ENCODE measurements at places on chromosomes 2 and 18.

- DNase-seq: no peak
These were observed 65.3 kb downstream of the TPO start for GRCh38 chr2:1478311-1479305.

GRCh38 chr2:235066895-235067294 is 115.1 kb downstream of the SH3BP4 start:
- DNase-seq: no peak

- no peak for DNase-seq
These were observed 229.1 kb downstream of the RTP5 start for GRCh38 chr2:242098445-242099128.

DNA sequence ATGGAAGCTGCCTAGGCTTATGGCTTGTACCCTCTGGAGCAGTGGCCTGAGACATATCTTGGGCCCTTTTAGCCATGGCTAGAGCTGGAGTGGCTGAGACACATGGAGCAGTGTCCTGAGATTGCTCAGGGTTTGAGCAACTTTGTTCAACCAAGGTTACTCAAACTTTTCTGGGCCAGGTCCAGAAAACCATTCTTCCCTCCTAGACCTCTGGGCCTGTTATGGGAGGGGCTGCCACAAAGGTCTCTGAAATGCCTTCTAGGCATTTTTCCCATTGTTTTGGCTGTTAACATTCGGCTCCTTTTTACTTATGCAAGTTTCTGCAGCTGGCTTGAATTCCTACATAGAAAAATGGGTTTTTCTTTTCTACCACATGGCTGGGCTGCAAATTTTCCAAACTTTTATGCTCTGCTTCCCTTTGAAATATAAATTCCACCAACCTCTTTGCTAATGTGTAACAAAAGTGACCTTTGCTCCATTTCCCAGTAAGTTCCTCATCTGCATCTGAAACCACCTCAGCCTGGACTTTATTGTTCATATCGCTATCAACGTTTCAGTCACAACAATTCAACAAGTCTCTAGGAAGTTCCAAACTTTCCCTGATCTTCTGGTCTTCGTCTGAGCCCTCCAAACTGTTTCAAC is 84.9 kb upstream of the MAP4K3 start:
- DNase-seq: no peak

DNA sequence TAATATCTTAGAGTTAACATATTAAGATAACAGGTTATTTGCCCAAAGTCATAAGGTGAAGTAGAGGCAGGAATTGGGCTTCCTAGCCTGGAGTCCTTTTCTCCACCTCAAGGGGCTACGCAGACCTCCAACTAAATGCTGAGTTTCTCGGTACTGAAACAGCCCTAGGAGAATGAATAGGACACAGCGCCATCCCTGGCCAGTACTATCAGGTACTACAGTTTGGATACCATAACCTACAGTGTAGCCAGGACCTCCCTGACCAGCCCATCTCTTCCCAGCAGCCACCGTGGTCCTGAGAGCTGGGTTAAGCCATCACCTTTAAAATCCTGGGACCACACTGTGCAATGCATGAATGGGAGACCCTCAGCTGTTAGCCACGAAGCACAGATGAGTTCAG is 15.7 kb downstream of the CASP8 start:
- no peak for DNase-seq

GRCh38 chr2:232300894-232301387 is 77.6 kb upstream of the ALPP start:
- no peak for DNase-seq

- no peak for DNase-seq
These were observed 139.3 kb downstream of the ASXL3 start for GRCh38 chr18:33717339-33717738.

GRCh38 chr2:18910843-18911242 is 321.5 kb upstream of the NT5C1B start:
- DNase-seq: no peak

DNA sequence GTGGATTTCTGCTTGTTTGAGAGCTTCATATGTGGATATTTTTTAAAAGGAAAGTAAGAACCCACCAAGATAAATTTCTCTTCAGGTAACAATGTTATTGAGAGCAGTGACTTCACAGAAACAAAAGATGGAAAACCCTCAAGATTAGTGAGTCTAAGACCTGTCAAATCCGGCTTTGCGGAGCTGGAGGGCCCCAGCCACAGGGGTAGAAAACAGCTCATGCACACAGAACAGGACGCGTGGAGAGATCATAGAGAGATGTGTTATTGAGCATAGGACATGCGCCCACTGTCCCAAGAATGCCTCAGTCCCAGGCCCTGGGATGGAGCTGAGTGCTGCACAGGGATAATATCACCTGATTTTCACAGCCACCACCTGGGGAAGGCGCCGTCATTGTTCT is 21.3 kb downstream of the EDAR start:
- no peak for DNase-seq

- DNase-seq: no peak
These were observed 56.9 kb upstream of the SMAD7 start for GRCh38 chr18:49007663-49008062.

GRCh38 chr2:236252602-236253001 is 11.6 kb downstream of the ASB18 start:
- DNase-seq: no peak

- DNase-seq: no peak
These were observed 7.5 kb downstream of the TRABD2A start for GRCh38 chr2:84873350-84873749.

DNA sequence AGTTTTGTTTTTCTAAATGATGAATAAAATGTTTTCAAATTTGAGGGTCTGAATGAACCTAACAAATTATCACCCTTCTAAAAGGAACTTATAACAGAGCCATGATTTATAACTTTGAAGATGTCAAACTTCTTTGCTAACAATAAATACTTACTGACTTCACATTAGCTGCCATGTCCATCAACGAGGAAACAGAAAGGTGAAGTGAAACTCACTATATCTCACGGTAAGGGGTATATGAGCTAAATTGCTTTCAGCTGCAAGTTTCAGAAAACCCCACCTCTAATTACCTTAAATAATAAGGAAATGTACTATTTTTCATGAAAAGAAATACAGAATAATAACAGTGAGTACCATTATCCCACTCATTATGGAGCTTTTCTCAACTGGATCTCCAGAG is 350.8 kb upstream of the NT5C1B start:
- DNase-seq: no peak

DNA sequence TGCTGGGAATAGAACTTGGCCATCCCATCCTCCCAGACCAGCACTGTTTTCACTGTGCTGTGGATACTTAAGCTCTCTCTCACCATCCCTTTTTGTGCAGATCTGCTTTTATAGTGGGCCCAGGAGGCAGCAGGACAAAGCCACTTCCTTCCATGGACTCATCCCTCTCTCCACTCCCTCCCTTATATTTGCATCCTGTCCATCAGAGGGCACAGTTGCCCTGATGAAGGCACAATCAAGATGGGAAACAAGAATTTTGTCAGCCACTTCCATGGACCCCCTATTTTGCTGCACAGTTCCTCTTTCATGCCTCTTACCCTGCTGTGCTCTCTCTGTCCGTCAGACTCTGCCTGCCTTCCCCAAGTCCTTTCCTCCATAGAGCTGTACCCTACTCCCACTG is 338.7 kb downstream of the HRH4 start:
- DNase-seq: no peak

GRCh38 chr18:54794823-54795222 is 33.5 kb upstream of the RAB27B start:
- DNase-seq: no peak

DNA sequence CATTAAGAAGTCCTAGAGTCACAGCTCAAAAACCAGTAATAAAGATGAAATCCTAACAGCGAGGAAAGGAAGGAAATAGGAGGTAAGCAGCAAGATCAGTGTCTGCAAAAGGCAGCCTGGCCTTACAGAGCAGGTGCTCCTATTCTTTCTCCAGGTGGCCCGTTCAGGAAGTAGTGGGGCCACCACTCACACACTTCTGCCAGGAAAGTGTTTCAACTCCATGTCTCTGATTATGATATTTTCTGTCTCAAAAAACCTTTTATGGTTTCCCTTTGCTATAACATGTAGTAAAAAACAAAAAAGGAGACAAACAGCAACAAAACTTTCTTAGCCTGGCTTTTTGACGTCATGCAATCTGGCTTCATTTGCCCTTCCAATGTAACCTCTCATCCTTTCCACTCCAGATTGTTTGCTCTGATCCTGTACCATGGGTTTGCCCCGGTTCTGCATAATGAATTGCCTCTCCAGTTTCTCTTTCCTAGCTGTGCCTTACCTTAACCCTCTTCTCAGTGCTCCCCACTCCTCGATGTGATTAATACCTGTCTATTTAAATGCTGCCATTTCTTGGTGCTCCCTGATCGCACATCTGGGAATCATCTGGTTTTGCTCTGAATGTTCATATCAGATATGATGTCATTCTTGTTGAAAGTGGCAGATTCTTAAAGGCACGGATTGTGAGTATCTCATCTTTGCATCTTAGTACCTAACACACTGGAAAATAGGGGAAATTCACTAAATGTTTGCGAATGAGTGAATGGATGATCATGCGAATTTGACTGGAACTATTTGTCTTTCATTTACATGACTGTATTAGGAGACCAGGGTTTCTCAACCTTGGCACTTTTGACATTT is 50.6 kb upstream of the PTPRM start:
- no peak for DNase-seq

- DNase-seq: no peak
These were observed 61.6 kb upstream of the NOSTRIN start for GRCh38 chr2:168740788-168741187.

DNA sequence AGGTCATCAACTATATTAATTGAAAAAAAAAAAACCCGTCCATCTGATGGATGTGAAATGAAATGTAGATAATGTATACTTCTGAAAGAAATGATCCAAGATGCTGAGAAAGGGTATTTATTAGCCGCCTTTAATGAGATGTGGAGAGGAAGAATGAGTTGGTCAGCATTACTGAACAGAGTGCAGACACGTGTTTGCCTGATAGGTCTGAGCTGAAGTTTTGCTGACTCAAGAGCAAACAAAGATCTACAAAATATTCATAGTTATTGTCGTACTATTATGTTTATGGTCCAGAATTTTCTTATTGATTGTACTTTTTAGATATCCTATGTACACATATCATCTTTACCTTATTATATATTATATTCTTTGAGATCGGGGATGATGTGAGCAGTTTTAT is 235.3 kb downstream of the RDH14 start:
- DNase-seq: no peak

DNA sequence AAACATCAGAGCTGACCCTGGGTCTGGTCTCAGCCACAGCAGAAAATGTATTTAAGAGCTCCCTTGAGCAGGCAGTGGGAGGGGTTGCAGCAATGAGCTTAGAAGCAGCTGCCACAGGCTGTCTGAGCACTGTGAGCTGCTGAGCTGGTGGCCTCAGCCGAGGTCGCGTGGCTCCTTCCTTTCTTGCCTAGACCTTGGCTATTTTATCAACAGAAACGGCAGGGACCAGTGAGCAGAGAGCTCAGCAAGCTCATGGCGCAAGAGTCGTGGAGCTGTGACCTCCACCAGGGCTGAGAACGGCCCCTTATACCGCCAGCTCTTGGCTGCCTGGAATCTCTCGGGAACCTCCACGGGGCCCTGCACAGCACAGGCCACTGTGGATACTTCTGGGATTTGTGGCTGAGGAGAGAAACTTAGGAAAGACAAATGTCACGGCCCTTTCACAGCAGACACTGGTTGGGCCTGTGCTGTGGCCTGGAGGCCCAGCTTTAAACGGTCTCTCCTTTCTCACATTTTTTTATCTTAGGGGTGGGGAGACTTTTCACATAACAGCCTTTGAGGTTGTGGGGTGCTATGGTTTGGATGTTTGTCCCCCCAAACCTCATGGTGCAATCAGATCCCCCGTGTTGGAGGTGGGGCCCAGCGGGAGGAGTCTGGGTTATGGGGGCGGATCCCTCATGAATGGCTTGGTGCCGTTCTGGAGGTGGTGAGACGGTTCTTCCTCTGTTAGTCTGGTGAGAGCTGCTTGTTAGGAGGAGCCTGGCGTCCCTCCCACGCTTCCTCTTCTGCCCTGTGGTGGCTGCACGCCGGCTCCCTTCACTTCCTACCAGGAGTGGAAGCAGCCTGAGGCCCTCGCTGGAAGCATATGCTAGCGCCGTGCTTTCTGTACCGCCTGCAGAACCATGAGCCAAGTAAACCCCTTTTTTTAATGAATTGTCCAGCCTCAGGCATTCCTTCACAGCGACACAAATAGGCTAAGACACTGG is 1.7 kb downstream of the ALLC start:
- no peak for DNase-seq

GRCh38 chr2:212109217-212109616 is 429.4 kb downstream of the ERBB4 start:
- no peak for DNase-seq

- no peak for DNase-seq
These were observed 345.7 kb downstream of the SLC4A3 start for GRCh38 chr2:219973136-219973535.

- no peak for DNase-seq
These were observed 22.1 kb downstream of the ABHD3 start for GRCh38 chr18:21682371-21683051.

- DNase-seq: no peak
These were observed 69.3 kb downstream of the ALPK2 start for GRCh38 chr18:58559427-58560186.

DNA sequence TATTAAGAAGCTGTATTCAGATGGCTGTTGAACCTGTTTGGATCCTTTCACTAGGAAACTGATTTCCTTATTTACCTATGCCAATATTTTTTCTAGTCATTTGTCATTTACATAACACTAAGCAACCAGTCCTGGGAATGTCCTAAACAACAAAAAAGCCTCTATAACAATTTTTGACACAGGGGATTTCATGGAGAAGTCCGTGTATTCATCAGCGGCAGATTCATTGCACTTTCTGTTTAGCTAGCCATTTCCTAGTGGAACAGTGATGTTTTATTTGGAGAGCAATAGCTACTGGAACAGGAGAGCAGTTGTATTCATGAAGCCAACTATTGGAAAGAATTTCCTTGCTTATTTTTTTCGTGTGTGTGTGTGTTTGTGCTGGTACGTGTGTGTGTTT is 604.3 kb upstream of the POU3F3 start:
- no peak for DNase-seq

DNA sequence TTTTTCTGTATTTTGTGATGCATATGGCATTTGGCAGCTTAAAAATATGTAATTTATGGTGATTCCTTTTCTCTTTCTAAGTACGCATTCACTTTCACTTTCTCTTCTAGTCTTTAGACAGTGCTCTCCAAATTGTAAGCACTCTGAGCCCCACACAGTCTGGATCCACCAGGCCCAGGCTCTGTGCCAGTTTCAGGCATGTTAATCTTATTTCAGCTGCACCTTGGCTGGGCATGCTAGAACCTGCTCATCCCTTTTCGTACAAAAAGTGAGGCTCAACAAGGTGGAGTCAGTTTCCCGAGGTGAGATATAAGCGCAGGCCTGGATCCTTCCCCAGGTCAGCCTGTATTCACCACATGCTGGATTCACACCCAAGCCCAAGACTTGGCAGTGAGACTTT is 203.9 kb downstream of the MTX2 start:
- no peak for DNase-seq

GRCh38 chr2:213022987-213023386 is 128.4 kb downstream of the IKZF2 start:
- DNase-seq: no peak

- DNase-seq: no peak
These were observed 47.0 kb downstream of the FAM178B start for GRCh38 chr2:96939415-96939814.
